ENCODE measurements at places on chromosomes 5 and 9. TPM values are rescaled to one million over a fixed set of nuclear protein-coding genes. Genes with fewer than 3 reads are reported as not detected.

Gene SPATA31D4
- 0.23 TPM for polyA plus RNA-seq

Gene GKAP1
- 3.3 TPM for polyA plus RNA-seq

Gene SVEP1
- polyA plus RNA-seq, result 0.23 TPM

Gene SLC34A1
- polyA plus RNA-seq, result not detected

Gene PCYOX1L
- 7.4 TPM for polyA plus RNA-seq

Gene FKTN
- 0.60 TPM for polyA plus RNA-seq

Gene KCNN2
- 0.31 TPM for polyA plus RNA-seq

Gene ANXA6
- 121 TPM for polyA plus RNA-seq

Measured in sigmoid colon (tissue), 7 donors.